ENCODE measurements at places on chromosomes 7 and 10.

DNA sequence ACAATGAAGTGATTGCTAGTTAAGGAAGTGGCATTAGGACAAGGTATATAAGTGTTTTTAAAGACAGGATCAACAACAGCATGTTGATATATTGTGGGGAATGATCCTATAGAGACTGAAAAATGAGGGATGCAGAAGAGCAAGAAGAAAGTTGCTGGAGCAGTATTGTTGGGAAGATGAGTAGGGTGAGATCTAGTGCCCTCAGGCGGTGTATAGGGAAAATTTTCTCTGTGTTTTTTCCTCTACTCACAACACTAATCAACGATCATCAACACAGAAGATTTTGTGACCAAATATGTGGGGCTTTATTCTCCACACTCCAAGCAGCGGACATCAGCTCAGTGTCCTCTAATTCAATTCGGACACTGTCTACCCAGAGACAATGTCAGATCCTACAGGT is 9.6 kb upstream of the PTTG1IP2 start:
- DNase-seq: no peak

DNA sequence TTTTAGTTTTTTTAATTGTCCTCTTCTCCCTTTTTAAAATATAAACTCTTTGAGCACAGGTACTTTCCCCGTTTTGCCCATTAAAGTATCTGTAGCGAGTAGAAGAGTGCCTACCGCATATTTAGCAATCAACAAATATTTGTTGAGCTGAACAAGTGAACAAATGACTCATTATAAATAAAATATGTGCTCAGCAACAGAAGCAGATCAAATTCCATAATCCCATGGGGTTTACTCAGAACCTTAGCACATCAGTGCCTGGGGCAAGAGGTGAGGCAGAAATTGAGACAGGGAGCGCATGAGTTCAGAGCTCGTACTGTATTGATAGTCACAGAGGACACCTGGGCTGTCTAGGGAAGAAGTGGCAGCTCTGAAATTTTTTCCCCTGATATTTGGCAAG is 161.0 kb downstream of the SEM1 start:
- no peak for DNase-seq

GRCh38 chr10:63267414-63268148 is 134.5 kb downstream of the NRBF2 start:
- no peak for DNase-seq

DNA sequence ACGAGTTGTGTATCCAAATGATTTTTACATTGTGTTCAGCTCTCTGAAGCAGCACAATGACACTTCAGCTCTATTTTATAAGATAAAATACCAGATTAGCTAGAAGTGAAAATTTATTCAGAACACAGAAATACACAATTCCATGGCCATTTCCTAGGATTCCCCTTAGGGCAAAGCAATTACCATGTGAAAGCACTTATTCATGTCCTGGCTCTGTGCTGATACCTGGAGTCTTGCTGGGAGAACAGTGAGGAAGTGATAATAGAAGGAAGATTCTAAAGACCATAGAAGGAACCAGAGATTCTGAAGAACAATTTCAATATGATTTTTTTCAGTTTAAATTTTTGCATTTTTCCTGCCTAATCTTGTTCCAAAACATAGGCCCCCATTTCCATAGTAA is 657.4 kb upstream of the ZWINT start:
- DNase-seq: no peak

DNA sequence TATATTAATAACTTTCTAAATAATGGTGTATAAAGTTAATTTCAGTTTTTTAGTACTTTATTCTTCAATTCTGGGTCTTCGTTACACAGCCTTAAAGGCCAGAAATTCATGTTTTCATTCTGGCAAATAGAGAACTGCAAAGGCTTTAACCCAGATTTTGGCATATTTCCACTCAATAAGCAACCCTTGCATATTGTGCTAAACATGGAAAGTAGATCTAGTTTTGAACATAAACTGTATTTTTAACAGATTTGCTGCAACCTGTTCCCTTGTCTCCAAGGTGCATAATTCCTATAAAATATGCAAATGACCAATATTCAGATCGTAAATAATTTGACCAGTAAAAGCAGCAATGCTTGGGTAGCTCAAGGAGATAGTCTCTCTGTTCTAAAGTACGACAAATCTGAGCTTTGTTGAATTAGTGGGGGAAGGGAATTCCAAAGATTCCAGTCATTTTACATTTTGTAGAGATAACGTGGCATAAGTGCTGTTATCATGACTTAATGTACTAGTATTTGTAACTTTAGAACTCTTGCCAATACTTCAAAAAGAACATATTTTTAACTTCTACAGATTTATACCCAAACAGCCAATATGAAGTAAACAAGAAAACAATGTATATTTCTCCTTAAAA is 46.4 kb upstream of the RSBN1L start:
- no peak for DNase-seq

GRCh38 chr7:130149281-130150139 is 55.7 kb downstream of the TMEM209 start:
- DNase-seq: no peak

DNA sequence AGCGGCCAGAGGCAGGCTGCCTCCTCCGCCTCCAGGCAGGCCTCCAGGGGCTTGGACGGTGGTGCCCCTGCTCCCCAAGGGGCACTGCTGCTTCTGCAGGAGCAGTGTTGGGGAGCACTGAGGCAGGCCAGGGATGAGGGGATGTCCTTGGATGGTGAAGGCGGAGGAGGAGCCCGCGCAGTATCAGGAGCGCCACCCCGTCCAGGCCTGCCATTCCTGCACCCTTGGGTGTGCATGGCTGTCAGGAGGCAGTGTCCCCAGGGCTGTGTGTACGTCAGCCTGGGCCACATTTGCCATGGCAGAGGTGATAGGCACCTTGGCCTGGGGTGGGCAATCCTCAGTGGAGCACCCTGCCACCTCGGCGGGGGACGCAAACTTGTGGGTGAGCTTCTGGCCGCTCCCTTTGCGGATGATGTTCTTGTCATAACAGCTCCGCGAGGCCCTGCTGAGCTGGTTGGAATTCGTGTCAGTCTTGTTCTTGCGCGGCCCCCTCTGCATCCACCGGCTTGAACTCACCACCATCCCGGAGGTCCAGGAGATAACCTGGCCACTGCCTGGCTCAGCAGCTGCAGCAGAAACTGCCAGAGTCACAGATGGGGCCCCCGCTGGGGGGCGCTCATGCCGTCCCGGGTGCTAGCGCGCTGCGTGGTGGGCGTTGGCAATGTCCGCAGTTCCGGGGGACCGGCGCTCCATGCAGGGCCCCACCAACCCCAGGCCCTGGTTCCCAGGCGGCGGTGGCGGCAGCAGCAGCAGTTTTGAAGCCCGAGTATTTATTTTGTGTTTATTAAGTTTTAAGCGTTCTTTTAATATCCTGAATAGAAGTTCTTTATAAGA is 182.3 kb upstream of the ADCY1 start:
- DNase-seq: no peak

All from activated T-cell treated with anti-CD3 and anti-CD28 coated beads, Interleukin-2, amount 50 U/mL, for 24 hours (primary cell).